ENCODE measurements at places on chromosomes 12 and 14.

- no peak for DNase-seq
Measured at GRCh38 chr12:43883311-43883710, 47.4 kb downstream of the TMEM117 start.

DNA sequence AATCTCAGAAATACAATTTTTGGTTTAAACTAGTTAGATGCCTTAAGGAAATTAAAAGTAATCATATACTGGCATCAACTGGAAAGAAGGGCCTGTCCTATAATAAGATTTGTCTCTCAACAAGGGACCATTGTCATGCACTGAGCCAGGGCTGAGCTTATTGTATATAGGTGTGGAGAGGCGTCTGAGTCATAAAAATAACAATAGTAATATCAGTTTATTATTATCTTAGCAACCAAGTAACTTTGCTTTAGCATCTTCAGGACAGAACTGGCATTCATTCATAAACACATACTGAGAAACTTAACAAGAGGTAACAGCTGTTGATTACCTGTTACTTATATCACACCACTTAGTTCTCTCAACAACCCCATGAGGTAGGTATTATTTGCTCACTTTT lies 7.1 kb downstream of the KRT75 start:
- no peak for DNase-seq

DNA sequence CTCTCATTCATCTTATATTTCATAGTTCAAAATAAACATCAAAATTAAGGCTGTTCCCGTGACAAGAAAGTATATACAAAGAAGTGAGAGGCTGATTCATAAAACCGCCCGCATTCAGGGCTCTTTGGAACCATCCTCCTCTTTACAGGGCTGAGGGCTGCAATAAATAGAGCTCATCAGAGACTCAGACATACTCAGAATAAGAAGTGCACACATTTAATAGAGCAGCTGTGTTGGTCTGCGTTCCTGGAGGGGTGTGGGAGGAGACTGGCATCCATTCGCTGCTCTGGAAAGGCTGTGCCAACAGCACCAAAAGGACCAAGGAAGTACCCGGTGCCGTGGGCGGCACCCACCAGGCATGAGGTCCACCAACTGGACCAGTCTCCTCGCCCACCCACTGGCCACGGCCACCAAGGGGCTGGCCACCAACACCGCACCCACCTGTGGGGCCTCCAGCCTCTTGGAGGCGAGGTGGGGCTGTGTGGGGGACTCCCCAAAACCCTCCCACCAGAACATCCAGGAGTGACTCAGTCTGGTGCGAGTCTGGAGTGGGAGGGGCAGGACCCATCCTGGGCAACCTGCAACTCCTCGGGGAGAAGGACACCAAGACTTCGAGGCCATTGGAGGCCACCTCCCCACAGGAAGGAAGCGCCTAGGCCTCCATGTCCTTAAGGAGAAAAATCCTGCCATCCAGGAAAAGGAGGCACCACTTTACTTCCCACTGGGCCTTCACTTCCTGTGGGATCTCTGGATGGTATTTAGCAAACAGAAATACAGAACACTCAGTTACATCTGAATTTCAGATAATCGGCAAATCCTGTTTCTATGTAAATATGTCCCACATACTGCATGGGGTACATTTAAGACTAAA lies 32.7 kb downstream of the VCPKMT start:
- no peak for DNase-seq

GRCh38 chr12:24947541-24948419 lies 1.1 kb downstream of the BCAT1 start:
- DNase-seq = peak; percentile 64

DNA sequence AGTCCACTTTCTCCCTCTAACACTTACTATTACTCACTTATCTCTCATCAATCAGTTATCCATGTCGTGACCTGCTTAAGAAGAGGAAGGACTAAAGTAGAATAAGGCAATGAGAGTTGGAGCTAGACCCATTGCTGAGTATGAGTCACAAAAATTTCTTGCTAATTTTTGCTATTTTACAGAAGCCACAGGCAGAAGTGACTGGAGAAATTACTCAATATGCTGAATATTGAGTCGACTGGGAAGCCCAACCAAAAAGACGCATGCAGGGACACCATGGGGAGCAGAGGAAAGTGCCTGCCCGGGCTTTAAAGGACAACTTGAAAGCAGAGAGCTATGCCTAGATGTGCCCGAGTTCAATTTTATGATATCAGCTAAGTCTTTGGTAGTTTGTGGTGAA lies 115.4 kb upstream of the FOXG1 start:
- no peak for DNase-seq

Data from erythroblast (primary cell).